ENCODE measurements at places on chromosomes 7 and 10. TPM values are rescaled to one million over a fixed set of nuclear protein-coding genes. Genes with fewer than 3 reads are reported as not detected.

Gene ARHGEF5
- total RNA-seq, result 11.9 TPM

- no peak overlapping the region for H3K4me3 ChIP-seq
- H3K36me3 ChIP-seq, result no peaks in the 10 kb centered on the region
- peaks cover 6% of the 10 kb centered on the region for H3K4me1 ChIP-seq
Observed at GRCh38 chr10:50326757-50327701, 75.7 kb upstream of the ASAH2 start.

- no peaks in the 10 kb centered on the region for H3K27me3 ChIP-seq
- no peaks in the 10 kb centered on the region for H3K4me1 ChIP-seq
- H3K36me3 ChIP-seq, result no peaks in the 10 kb centered on the region
Observed at GRCh38 chr7:156497776-156498509, 142.6 kb upstream of the RNF32 start.

GRCh38 chr7:102898532-102898859 lies 14.3 kb upstream of the LRRC17 start:
- H3K4me3 ChIP-seq, result no peak overlapping the region
- H3K27me3 ChIP-seq, result peaks cover 1% of the 10 kb centered on the region
- no peak overlapping the region for H3K27ac ChIP-seq
- H3K4me1 ChIP-seq, result no peaks in the 10 kb centered on the region
- no peaks in the 10 kb centered on the region for H3K36me3 ChIP-seq
- DNase-seq, result no peak

DNA sequence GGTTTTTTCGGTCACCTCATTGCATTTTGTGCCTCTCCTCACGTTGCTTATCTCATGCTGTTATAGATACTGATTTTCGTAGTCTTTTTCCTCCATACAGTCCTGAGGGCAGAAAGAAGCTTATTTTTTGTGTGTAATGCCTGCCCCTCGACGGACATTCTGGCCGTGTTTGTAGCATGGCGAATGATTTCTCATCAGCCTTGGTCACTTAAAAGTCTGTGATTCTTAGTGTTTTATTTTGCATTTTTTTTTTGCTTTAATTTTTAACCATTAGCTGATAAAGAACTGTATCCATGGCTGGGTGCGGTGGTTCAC lies 469 bp upstream of the NOC3L start:
- no peaks in the 10 kb centered on the region for H3K4me1 ChIP-seq
- H3K27me3 ChIP-seq, result no peaks in the 10 kb centered on the region
- peaks cover 4% of the 10 kb centered on the region for H3K36me3 ChIP-seq
- no peak for DNase-seq

All from endothelial cell (in vitro differentiated cells).